ENCODE measurements at places on chromosomes 4 and X.

GRCh38 chrX:110310896-110311295 lies 7.0 kb downstream of the AMMECR1 start:
- no peak for DNase-seq

GRCh38 chr4:78565971-78566372 lies 14.4 kb downstream of the ANXA3 start:
- peak; percentile 73 for DNase-seq

DNA sequence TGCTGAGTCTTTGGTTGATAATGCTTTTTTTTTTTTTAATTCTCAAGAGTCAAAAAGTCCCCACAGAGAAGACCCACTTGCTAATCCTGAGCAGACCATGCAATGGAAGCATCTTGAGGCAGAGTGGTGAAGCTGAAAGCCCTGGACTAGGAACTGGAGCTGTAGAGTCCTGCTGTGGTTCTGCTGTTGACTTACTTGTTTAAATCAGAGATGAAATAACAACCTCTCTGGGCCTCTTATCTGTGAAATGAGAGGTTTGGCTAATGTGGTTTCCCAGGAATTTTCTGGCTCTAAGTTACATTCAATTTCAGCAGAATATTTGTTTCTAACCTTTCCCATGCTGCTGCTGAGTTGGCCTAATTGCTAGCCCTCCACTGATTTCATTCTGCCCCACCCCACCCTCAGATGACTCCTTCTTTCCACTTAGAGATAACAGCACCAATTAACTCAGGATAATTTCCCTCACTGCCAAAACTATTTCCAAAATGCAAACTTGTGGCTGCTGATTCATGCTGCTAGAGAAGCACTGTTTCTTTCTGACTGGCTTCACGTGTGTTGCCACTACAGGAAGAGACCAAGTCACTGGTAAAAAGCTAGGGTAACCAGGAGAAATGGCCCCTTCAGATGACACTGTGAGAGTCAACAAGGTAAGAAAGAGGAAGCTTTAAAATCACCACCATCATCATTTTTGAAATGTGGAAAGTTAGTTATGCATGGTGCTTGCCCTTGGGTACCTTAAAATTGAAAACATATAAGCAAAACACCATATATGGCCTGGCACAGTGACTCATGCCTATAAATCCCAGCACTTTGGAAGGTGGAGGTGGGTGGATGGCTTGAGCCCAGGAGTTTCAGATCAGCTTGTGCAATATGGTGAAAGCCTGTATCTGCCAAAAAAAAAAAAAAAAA lies 326.4 kb downstream of the DCHS2 start:
- peak; percentile 97 for DNase-seq

DNA sequence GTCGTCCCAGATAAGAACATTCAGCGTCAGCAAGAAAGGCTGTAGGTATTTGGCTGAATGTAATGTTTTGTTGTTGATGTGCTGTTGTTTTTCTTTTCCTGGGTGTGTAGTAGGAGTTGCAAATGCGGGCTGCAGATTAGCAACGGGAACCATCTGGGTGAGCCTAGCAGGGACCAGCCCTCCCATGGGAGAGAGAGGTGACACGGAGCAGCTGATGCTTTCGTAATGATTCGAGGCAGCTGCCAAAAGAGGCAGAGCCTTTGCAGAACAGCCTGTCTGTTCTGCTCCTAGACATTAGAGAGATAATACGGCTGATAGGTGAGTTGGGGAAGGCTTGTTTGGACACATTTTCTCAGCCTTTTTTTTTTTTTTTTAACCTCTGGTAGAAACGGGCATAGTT lies 25.3 kb downstream of the ARSF start:
- DNase-seq = peak; percentile 2

DNA sequence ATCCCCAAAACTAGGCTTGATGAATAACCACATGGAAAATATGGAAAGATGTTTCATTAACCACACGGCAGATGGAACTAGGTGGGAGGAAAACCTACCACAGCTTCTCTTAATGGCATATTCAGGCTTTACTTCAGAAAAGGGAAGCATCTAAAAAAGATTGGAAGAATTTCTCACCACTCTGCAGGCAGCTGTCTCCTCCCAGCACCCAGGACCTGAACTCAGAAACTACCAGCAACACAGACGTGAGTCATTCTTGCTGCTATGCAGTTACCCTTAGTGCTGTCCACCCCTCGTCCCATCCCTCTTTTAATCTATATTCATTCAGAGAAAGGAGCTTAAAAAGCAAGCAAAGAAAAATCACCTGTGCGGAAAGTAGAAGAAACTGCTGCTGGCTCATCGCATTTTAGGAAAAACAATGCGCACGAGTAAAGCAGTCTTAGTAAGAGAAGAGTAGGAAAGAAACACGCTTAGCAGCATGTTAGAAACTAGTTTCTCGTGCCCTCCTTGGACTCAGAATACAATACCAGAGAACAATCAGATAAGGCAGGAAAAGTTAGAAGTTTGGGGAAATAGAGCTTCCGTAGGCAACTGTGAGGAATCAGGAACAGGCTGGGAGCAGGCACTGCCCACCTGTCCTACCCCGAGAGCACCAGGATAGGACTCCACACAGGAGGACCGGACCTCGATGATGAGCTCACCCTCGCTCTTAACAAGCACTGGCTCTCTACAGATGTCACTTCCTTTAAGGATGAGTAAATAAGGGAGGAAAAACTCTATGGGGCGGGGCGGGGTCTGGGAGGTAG lies 48.1 kb upstream of the ENPP6 start:
- peak; percentile 34 for DNase-seq

DNA sequence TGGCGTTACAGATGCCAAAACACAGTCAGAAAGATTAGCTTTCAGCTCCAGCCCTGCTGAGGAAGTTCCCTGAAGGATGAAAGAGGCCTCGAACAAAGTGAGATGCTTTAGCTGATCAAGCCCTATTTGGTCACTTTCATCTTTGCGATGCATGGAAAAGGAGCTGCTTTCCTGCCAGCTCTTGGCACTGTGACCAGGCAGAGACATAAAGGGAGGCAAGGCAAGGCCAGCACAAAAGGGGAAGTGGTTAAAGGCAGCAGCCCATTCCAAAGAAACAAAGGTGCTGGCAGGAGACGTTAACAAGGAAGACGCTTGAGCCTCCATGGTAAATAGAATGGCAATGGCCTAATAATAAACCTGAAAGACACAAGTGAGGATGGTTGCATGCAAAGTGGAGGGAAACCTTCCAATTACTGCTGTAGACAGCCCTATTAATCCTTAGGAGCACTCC lies 617.1 kb upstream of the INTU start:
- DNase-seq = no peak

- no peak for DNase-seq
Observed at GRCh38 chr4:183540410-183541009, 35.7 kb downstream of the ING2 start.

- peak; percentile 18 for DNase-seq
Observed at GRCh38 chr4:73257651-73258435, 755 bp downstream of the ANKRD17 start.
